ENCODE measurements at places on chromosomes 12 and 14.

GRCh38 chr14:33194551-33194950 is 255.9 kb downstream of the NPAS3 start:
- DNase-seq, result no peak

- DNase-seq, result no peak
These were observed 45.8 kb downstream of the MIA2 start for GRCh38 chr14:39279515-39279914.

- no peak for DNase-seq
These were observed 136.3 kb upstream of the PZP start for GRCh38 chr12:9344541-9344940.

- no peak for DNase-seq
These were observed 1.5 kb downstream of the MTERF2 start for GRCh38 chr12:106985479-106985878.

DNA sequence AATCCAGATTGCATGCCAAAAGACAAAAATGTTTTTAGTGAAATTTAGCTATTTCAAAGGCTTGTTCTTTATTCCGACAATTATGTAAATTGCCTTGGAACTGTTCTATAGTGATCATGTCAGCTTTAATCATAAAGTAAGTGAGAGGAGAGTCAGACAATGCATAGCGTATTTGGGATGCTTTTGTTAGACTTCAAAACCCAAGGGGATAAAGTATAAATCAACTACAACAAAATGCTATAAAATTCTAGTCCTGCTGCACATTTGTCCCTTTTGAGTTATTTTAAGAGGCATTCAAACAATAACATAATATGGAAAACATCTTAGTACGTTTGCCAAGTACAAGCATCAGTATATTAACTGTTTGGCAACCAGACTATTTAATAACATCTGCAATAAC is 11.3 kb downstream of the RTRAF start:
- DNase-seq, result no peak

DNA sequence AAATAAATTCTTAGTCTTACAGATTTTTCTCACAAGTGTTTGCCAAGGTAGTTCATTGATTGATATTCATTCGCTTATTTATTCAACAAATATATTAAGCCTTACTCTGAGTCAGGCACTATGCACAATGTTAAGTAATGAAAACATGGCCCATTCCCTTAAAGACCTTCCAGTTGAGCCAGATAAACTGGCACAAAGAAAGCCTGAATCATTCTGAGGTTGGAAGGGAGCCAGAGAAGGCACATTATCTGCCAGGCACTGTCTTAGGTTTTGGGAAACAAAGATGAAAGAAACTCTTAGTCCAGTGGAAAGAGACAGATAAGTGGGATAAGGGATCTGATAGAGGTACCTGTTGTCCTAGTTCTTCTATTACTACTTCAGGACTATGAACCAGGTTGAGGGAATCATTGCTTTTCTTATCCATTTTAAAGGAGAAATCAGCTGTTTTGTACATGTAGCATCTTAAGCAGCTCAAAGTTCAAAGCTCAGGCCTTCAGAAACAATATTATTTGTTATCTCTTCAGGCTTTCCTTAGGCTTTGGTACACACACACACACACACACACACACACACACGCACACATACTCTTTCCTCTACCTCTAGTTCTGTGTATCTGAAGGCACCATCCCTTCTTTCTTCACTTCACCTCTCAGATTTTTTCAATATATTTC is 27.0 kb downstream of the PDE6H start:
- DNase-seq, result no peak
